Activated CD4-positive, CD25-positive, alpha-beta regulatory T cell treated with anti-CD3 and anti-CD28 coated beads, Interleukin-2, amount 50 U/mL, for 16 hours (primary cell): ENCODE measurements at places on chromosomes 2 and 18.

- DNase-seq: peak; percentile 55
Measured at GRCh38 chr2:97718051-97718882, 4.9 kb downstream of the ZAP70 start.

DNA sequence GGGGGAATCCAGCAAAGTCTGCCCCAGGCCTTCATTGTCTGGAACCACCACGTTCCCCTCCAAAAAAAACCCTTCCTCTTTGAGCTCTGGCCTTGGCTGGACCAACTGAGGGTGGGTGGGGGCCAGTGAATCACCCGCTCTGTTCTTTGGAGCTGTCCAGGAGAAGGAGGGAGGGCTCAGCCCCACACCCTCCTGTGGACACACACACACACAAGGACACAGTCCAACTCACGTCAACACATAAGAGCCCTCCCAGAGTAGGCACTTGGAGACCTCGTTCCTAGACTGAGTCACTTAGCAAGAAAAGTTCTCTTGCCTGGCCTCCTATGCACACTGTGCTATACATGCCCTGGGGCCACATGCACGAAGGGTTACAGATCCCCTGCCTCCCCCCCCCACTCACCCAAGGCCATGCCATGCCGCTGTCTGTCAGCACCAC is 1.2 kb upstream of the TNS1 start:
- no peak for DNase-seq

DNA sequence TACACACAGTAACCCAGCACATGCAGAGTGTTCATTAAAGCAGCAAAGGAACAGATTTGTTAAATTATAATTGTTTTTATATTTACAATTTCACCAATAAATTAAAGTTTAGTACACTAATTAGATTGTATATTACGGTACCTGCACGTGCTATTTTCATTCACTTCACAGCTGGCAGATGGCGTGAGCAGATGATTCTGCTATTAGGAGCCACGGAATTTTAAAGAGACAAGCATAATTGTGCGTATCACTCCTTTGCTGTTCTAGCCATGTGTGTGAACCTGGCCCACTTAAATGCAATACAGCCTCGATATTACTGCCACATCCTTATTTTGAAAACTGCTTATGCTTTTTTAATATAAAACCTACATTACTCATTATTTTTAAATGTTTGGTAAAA is 332.8 kb upstream of the SOX11 start:
- DNase-seq: no peak

DNA sequence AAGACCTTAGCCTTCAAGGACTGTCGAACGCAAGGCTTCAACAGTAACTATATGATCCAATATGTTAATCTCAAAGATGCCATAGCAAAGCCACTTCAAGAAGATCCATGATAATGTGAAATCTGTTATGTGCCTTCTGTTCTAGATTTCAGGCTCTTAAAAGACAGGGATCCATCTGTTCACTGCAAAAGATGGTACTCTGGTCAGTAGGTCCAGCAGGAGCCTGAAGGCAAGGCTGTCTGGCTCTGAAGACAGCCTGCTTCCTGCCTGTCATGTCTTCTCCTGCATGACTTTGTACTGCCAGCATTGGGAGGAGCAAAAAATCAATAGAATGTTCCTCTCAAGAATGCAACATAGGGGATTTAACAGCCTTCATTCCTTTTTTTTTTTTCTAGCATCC is 270.8 kb upstream of the PARD3B start:
- DNase-seq: no peak

- DNase-seq: no peak
Measured at GRCh38 chr2:236717729-236718128, 148.1 kb downstream of the ACKR3 start.

- no peak for DNase-seq
Measured at GRCh38 chr2:190215620-190216019, 104.0 kb downstream of the HIBCH start.

- DNase-seq: no peak
Measured at GRCh38 chr2:177905640-177906039, 166.9 kb downstream of the PDE11A start.

DNA sequence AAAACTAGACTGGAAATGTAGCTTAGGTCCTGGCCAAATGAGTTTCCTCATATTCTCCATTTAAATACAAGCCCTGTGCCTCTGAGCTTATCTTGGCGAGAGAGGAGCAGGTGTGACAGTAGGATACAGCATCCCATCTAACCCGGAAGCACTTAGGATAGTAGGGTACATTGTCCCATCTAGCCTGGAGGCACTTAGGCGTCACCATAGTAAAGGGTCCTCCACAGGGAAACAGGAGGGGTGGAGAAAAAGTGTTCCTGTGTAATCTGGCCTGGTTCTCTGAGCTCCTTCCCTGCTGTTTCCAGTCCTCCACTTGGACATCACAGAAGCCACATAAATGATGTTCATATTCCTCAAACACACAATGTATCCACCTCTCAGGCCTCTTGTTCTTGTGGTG is 301.4 kb downstream of the GALR1 start:
- no peak for DNase-seq

DNA sequence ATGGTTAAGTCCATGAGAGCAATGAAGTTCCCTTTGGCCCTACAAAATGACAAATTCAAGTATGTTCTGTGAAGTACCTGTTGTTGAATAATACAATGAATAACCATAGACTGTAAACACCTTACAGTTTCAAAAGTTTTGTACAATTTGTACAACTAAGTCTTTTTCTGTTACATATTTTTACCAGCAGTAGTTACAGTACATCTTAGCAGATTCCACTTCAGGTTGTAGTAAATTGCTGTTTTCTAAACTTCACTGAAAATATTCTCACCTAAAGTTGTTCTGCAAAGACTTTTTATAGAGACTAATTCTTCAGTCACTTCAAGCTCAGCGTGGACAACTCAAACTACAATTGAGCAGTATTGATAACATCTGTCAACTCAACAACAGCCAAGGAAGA is 28.7 kb downstream of the LNPK start:
- no peak for DNase-seq

DNA sequence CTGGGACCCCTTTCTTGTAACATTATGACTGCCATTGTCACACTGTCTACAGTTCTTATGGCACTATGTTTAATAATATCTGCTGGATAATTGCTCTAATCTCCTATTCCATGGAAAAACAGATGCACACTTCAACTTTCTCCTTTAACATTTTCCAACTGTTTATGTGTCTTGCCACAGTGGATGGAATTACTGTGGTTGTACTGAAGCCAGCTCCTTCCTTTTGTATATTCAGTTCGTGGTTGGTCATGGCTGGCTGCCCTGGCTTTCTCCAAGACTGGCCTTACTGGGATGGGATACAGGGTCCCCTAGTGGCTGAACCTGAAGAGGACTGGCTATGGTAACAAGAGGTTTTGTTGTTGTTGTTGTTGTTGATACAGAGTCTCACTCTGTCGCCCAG is 113.9 kb downstream of the SS18 start:
- no peak for DNase-seq
